ENCODE measurements at places on chromosomes 16 and 17.

DNA sequence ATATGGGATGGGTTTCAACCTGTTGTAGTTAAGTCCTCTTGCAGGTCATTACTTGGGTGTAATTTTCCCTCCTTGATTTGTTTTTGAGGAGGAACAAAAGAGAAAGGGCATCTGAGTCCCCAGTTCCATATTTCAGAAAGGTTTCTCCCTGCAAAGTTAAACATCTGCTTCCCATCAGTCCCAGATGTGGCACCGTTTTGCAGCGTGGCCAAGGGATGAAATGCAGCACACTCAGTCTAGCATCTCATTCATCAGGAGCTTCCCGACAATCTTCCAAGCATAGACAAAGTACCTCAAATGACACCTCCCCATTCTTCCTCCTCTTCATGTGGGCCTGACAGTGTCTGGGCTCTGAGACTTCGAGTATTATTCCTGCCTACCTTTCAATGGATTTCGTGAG, 363.7 kb upstream of the SOX9 start:
- DNase-seq: no peak

- no peak for DNase-seq
Observed at GRCh38 chr17:55585629-55586028, 74.4 kb upstream of the SMIM36 start.

- no peak for DNase-seq
Observed at GRCh38 chr17:57338257-57338914, 82.1 kb downstream of the MSI2 start.

- DNase-seq: peak; percentile 62
Observed at GRCh38 chr16:31868691-31869167, 4.9 kb upstream of the ZNF267 start.

- DNase-seq: no peak
Observed at GRCh38 chr16:74322301-74322710, 25.7 kb downstream of the PSMD7 start.

- DNase-seq: no peak
Observed at GRCh38 chr16:50819706-50820105, 77.8 kb downstream of the CYLD start.

GRCh38 chr17:57594767-57595166, 150.3 kb downstream of the CCDC182 start:
- DNase-seq: no peak

DNA sequence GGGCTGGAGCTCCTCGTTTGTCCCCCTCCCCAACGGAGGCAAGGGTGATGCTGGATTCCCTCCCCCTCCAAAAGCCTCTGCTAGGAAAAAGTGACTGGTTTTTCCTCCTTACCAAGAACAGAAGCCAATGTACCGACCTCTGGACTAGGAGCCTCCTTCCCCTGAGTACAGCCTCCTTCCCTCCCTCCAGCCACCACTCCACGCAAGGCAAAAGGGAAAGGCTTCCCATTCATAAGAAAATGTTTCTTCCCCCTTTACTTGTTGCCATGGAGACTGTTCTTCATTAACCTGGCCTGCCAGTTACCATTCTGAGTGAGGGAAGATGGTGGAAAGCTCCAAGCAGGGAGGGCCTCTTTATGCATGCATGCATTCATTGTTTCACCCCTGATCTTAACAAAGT, 4.3 kb upstream of the PIMREG start:
- peak; percentile 44 for DNase-seq

GRCh38 chr17:12068946-12069345, 48.3 kb downstream of the MAP2K4 start:
- no peak for DNase-seq

- DNase-seq: peak; percentile 39
Observed at GRCh38 chr17:81976332-81977210, 858 bp upstream of the ASPSCR1 start.

DNA sequence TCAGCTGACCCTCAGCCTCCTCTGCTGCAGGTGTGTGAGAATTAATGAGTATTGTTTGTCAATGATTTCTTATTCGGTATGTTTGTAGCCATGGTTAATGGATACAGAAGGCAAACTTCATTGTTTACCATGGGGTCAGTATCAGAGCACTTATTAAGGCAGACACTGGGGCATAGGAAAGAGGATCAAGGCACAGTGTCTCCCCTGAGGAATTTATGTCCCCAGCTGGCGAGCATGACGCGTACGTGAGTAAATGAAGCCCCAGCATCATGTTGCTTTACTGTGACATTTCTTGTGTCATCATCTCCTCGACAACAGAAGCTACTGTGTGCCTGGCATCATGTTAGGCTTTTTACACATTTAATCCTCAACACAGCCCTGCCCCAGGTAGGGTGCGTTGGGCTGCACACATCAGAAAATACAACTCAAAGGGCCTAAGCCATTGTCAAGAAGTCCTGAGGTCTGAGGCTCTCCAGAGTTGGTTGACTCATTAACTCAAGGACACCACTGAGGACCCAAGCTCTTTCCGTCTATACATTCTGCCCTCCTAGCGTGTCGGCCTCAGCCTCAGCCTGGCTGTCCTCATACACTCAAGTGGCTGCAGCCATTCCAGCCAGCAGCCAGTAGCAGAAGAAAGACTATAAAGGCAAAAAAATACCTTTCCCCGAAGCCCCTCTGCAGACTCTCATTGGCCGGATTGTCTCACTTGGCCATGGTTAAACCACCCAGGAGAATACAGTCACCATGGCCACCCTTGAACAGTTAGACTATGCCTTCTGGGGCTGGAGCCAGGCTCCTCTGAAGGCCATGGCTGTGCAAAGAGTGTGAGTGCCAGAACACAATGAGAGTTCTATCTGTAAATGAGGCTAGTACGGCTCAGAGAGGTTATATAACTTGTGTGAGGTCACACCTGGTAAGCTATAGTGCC, 13.9 kb upstream of the ZCCHC14 start:
- DNase-seq: no peak

- no peak for DNase-seq
Observed at GRCh38 chr16:72677662-72678447, 370.1 kb downstream of the ZFHX3 start.

DNA sequence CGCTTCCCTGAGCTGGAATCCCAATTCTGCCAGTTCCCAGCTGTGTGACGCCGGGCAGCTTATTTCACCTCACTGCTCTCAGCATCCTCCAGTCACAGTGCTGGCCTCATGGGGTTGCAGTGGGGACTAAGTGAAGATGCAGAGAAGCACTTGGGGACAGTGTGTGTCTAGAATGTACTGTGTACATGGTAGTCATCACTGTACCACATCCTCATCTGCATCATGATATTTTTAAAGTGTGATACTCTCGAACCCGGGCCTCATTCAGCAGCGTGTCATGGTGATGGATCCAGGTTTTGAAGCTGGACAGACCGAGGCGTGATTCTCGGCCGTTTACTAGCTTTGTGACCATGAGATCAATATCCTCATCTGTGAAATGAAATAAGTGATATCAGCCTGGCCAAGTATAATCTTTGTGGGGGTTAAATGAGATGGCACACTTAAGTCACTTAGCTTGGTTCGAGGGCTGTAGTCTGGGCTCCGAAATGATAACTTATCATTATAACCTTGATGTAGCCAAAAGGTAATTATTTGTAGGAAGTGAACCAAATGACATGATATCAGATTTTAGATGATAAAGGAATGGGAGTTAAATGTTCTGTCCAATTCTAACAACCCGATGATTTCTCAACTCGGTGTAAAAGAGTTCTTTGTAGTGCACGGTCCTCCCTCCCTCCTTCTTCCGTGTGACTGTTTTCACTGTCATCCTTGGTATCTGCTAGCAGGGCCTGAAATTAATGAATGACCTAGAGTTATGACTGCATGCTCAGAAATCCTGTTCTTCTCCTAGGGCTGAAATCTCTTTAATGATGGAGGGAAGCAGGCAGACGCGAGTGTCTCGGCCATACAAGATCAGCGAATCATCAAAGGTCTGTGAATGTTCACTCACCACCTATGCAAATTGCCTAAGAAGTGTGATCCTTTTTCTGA, 2.0 kb downstream of the KLHL36 start:
- DNase-seq: peak; percentile 78

GRCh38 chr17:4956493-4957061, 5.7 kb downstream of the ENO3 start:
- DNase-seq: no peak

DNA sequence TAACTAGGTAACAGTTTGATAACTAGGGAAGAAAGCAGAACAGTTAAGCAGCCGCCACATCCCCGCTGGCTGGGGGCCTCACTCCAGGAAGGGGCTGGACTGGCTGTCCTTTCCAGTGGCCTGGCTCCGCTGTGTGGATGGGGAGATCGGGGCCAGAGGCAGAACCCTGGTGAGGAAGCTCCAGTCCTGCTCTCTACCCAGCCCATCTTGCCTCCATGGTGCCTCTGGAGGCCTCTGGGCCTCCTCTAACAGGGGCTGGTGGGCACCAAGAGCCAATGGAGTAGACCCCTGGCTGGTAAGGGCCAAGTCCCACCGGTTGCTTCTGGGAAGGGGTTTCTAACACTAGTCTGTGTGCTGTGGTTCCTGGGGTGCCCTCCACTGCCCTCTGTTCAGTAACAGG, 8.1 kb downstream of the CNP start:
- no peak for DNase-seq

- no peak for DNase-seq
Observed at GRCh38 chr16:57133031-57133430, 40.6 kb downstream of the CPNE2 start.

DNA sequence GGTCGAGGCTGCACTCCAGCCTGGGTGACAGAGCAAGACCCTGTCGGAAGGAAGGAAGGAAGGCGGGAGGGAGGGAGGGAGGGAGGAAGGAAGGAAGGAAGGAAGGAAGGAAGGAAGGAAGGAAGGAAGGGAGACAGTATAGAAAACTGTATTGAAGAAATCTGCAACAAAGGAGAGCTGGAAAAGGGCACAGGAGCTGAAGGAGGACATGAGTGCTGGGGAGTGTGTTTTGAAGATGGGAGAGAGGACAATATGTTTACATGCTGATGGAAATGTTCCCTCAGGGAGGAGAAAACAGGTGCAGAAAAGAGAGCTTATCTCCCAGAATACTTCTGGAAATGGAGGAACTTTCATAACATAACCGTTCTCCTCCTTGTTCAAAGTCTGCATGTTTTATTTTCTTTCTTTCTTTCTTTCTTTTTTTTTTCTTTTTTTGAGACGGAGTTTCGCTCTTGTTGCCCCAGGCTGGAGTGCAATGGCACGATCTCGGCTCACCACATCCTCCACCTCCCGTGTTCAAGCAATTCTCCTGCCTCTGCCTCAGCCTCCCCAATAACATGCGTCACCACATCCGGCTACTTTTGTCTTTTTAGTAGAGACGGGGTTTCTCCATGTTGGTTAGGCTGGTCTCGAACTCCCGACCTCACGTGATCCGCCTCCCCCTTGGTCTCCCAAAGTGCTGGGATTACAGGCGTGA, 2.7 kb upstream of the HAP1 start:
- no peak for DNase-seq

DNA sequence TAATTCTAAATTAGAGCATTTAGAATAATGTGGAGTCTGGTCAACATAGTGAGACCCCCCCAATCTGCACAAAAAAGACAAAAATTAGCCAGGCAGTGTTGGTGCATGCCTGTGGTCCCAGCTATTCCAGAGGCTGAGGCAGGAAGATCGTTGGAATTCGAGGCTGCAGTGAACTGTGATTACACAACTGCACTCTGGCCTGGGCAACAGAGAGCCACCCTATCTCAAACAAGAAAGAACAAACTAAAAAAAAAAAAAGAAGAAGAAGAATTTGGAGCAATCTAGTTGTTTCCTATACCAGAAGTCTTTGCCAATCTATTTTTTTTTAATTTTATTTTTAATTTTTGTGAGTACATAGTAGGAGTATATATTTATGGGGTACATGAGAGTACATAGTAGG, 6.0 kb downstream of the CETP start:
- no peak for DNase-seq

GRCh38 chr17:7175330-7175733, 3.8 kb downstream of the ASGR1 start:
- no peak for DNase-seq

- DNase-seq: no peak
Observed at GRCh38 chr16:14074544-14074943, 3.4 kb downstream of the MRTFB start.

GRCh38 chr17:44924107-44924544, 8.8 kb upstream of the GFAP start:
- no peak for DNase-seq

GRCh38 chr16:10978871-10979446, 34.6 kb downstream of the CLEC16A start:
- no peak for DNase-seq

GRCh38 chr17:48909783-48910182, 1.6 kb downstream of the UBE2Z start:
- no peak for DNase-seq

DNA sequence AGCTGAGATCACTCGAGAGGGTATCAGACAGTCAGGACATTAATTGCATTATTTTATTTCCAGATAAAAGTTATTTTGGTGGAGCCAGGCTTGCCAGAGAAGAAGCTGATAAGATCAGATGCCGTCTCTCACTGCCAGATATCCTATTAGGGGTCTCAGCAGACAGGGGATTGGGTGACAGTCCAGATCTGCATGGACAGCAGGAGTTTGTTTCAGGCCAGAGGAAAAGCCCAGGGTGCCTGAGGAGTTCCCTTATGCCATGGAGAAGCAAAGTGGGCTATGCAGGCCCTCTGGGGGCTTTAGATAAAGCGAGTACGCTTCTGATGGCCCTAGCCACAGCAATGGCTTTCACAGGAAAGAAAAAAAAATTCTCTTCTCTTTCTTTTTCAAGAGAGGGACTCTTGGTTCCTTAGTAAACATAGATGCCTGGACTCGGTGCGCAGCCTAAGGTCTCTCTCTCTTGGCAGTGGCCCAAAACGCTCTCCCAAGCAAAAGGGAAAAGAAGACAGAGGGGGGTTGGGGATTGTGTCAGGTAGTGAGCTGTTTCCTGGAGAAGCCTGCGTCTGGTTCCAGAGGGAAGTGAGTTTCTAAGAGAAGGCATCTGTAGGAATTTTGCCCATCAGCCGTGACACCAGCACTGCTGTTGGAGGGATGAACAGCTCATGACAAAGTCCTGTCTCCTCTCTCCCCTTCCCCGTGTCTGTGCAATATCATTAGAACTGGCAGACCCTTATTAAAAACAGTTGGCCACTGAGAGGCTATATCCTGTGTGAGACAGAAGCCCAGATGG, 166.3 kb upstream of the FOXF1 start:
- DNase-seq: no peak

- DNase-seq: no peak
Observed at GRCh38 chr16:80372341-80372740, 168.5 kb upstream of the DYNLRB2 start.

DNA sequence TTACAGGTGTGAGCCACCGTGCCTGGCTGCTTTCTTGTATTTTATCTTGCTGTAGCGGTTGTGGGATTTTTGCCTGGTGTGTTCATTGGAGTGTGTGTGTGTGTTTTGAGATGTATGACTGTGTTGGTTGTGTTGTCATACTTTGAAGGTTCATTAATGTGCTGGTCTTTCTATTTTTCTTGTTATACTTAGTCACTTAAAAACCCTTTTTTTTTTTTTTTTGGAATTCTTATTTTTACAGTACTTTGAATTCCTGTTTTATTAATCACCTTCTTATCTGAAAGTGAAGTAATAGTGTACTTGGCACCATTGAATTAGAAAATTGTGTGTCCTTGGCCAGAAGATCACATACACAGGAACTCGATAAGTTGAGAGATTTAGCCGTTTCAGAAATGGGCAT, 30.2 kb downstream of the TENT4B start:
- peak; percentile 77 for DNase-seq

- peak; percentile 72 for DNase-seq
Observed at GRCh38 chr17:38591759-38592241, 14.0 kb downstream of the SRCIN1 start.

GRCh38 chr17:79980246-79981043, 55.2 kb downstream of the TBC1D16 start:
- no peak for DNase-seq
